ENCODE measurements at places on chromosomes 3 and 15. TPM values are rescaled to one million over a fixed set of nuclear protein-coding genes. Genes with fewer than 3 reads are reported as not detected.

Gene TMEM266
- total RNA-seq = 0.11 TPM

Gene DISP2
- 0.09 TPM for total RNA-seq

- no peaks in the 10 kb centered on the region for H3K4me1 ChIP-seq
- H3K36me3 ChIP-seq = no peaks in the 10 kb centered on the region
- H3K4me3 ChIP-seq = no peak overlapping the region
These were observed 44.4 kb upstream of the SPTSSB start for GRCh38 chr3:161415506-161416231.

GRCh38 chr3:74426571-74426970, 187.9 kb downstream of the CNTN3 start:
- no peaks in the 10 kb centered on the region for H3K4me1 ChIP-seq
- no peaks in the 10 kb centered on the region for H3K27me3 ChIP-seq
- no peak for DNase-seq

DNA sequence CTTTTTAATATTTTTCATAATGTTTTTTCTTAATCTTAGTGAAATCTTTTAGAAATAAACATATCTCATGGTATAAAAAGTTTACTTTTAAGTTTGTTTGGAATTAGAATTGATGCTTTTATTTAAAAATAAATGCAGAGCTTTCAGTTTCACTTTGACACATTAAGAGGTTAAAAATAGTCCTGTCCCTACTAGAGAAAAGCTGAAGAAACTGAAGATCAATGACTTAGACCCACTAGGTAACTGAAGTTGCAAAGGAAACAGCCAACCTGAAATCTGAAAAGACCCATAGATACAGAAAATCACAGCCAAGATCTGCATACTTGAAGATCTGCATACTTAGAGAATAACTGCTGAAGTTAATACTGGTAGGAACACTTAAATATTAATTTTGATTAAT, 237.6 kb downstream of the RAP2B start:
- no peak overlapping the region for H3K27ac ChIP-seq
- no peak overlapping the region for H3K4me3 ChIP-seq
- H3K27me3 ChIP-seq = no peaks in the 10 kb centered on the region
- H3K4me1 ChIP-seq = peaks cover 16% of the 10 kb centered on the region

GRCh38 chr3:59555593-59556315, 505.9 kb upstream of the CFAP20DC start:
- H3K4me3 ChIP-seq = no peak overlapping the region
- no peaks in the 10 kb centered on the region for H3K36me3 ChIP-seq
- peaks cover 21% of the 10 kb centered on the region for H3K4me1 ChIP-seq
- no peak overlapping the region for H3K27ac ChIP-seq

Gene CYP11A1
- total RNA-seq = 0.31 TPM

- no peaks in the 10 kb centered on the region for H3K36me3 ChIP-seq
- H3K27ac ChIP-seq = no peak overlapping the region
- no peak overlapping the region for H3K4me3 ChIP-seq
- peaks cover 1% of the 10 kb centered on the region for H3K27me3 ChIP-seq
These were observed 13.2 kb upstream of the SHF start for GRCh38 chr15:45200799-45201556.

Gene AGBL1
- total RNA-seq = not detected

- H3K27ac ChIP-seq = no peak overlapping the region
- H3K36me3 ChIP-seq = no peaks in the 10 kb centered on the region
- no peak for DNase-seq
- H3K4me3 ChIP-seq = no peak overlapping the region
- H3K4me1 ChIP-seq = no peaks in the 10 kb centered on the region
These were observed 362.1 kb downstream of the PLOD2 start for GRCh38 chr3:145798696-145799537.
